ENCODE measurements at places on chromosomes 4 and X.
A peak's percentile ranks its signal among the peaks of the same experiment; 100 is the strongest.

DNA sequence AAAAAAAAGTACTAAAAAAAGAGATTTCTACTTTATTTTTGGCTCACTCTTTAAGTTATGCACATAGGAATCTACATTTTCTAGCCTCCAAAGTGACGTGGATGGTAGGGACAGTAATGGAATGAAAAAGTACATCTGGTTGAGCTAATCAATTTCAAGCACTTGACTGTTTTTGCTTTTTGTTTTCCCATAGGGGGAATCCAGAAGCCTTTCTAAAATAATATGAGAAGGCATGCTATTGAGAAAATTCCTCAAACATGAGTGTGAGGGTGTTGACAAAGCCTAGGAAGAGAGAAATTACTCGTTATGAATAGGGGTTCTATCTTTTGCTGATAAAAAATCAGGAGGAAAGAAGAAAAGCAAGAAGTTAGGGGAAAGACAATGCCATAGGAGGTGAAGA is 242.5 kb upstream of the PUDP start:
- DNase-seq = no peak

DNA sequence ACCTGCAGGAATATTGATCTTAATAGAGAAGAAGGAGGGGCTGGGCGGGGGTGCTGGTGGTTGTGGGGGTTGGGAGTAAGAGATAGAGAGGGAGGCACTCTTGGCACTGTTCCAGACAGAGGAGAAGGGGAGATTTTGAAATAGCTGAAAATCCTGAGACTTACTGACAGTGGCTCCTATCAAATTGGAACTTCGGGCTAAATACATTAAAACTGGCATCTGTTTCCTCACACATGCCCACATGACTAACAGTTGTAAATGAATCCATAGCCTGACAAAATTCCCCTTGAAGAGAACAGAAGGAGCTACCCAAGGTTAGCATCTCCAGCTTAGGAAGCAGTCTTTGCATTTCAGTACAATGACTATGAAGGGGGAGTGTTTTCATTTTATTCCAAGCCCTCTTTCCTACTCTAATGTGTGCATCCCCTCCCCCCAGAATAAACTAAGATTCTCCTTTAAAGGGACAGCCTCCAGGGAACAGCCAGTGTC is 1.4 kb downstream of the DCX start:
- DNase-seq = no peak

GRCh38 chrX:48854898-48855297 is 19.5 kb upstream of the PCSK1N start:
- DNase-seq = no peak

DNA sequence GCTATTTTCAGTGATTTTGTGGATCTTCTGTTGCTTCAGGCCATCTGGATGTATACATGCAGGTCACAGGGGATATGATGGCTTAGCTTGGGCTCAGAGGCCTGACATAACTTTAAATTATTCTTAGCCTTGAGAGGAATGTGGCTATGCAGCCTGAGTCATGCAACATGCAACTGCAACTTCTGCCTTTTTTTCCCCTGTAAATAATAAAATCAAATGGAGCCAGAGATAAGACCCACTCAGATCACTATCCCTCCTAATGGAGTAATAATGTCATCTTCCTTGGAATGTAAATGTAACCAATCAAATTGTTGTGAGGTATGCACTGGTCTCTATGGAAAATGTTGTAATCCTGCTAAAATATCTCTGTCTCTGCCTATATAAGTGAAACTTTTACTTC is 54.9 kb downstream of the MAGEB17 start:
- no peak for DNase-seq

- DNase-seq = no peak
These were observed 91.5 kb downstream of the ELOVL6 start for GRCh38 chr4:110106931-110107296.

GRCh38 chr4:55458611-55459010 is 62.9 kb downstream of the TMEM165 start:
- no peak for DNase-seq

- no peak for DNase-seq
These were observed 162.5 kb upstream of the AFF2 start for GRCh38 chrX:148337873-148338272.

DNA sequence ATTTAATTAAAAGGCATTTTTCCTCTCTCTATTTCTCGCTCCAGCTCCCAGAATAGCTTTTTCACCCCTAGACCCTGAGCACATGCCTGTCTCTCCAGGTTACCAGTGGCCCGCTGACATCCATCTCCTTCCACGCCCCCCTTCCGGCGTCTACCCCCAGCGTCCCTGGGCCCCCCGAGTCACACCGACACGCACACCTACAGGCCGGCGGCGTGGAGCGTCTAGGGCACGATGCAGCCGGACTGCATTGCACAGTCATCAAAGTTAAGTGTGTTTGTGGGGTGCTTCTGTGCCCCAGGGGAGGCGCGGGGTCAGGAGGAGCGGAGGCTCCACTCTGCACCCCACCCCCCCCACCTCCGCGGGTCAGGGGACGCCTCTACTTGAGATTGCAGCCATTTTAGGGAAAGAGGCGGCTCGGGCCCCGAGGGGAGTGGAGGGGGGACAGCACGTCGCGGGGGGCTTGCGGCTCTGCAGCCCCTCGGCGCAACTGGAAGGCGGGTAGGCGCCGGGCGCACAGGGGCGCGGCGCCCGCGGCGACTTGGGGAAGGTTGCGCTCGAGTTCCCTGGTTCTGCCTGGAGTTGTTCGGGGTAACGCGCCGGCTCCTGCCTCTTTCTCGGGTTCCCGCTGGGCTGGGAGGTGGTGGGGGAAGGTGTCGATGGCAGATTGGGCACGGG is 112.7 kb downstream of the DHX15 start:
- DNase-seq = no peak

DNA sequence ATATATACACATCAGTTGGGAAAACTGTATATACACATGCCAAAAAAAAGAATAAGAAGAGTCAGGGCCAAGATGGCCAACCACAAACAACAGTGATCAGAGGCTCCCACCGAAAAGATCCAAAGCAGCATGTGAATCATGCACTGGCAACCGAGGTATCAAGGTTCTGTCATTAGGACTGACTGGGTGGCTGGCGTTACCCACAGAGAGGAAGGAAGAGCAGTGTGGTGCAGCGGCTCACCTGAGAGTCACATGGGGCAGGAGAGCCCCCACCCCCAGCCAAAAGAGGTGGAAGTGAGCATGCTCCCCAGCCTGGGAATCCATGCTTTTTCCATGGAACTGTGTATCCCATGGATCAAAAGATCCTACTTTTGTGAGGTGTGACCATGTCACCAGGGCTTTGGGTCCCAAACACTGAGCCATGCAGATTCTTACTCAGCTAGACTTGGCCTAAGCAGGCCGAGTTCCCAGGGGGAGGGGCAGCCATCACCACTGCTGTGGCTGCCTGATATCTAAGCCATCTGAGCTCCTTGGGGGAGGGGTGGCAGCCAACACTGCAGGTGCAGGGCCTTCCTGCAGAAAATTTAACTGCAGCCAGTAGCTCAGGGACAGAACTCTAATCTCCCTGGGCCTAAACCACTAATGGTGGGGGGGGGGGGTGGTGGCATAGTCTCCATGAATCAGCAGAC is 52.8 kb downstream of the P2RY10 start:
- no peak for DNase-seq

- no peak for DNase-seq
These were observed 150.8 kb downstream of the STIM2 start for GRCh38 chr4:27011401-27011800.

GRCh38 chr4:83062739-83063138 is 27.8 kb downstream of the COPS4 start:
- DNase-seq = no peak

DNA sequence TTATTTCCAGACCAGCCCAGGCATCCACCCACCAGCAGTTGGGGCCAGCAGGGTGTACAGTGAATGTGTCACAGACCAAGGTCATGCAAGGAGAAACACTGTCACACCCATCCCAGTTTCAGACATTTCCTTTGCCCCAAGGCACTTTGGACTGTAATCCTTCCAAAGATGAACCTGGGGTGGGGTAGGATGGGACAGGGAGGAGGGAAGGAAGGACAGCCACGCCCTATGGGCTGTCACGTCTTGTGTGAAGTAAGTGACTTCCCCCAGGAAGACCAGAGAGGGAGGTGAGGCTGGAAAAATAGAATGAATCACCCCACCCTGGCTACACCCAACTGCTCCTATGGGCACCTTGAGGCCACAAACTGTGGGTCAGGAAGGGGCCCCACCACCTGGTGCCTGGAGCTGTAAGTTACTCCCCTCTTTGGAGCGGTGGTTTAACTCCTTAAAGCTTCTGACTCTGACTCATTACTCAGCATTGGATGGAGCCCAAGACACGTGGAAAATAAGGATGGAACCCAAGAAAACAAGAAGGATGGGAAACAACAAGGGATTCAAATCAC is 349.9 kb upstream of the KLF3 start:
- no peak for DNase-seq

- no peak for DNase-seq
These were observed 28.0 kb upstream of the ATP6AP2 start for GRCh38 chrX:40552768-40553167.

GRCh38 chr4:67762086-67762485 is 7.9 kb upstream of the GNRHR start:
- no peak for DNase-seq

DNA sequence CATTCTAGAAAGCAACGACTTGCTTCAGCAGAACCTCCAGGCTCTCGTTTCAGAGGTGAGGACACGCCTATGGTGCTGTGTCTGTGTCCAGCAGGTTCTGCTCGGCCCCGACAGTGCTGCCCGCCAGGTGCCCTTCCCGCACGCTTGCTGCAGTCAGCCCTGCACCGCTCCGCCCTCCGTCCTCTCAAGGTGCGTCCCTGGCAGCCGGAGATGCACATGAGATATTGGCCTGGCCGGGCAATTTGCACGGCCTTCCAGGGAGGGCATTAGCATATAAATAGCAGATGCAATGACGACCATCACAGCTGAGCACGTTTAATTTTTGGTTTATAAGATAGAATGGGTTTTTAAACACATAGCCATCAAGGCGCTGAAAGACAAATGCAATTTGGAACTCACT is 14.4 kb downstream of the UVSSA start:
- DNase-seq = no peak

- DNase-seq = no peak
These were observed 91.6 kb upstream of the EFHC2 start for GRCh38 chrX:44435047-44435446.

DNA sequence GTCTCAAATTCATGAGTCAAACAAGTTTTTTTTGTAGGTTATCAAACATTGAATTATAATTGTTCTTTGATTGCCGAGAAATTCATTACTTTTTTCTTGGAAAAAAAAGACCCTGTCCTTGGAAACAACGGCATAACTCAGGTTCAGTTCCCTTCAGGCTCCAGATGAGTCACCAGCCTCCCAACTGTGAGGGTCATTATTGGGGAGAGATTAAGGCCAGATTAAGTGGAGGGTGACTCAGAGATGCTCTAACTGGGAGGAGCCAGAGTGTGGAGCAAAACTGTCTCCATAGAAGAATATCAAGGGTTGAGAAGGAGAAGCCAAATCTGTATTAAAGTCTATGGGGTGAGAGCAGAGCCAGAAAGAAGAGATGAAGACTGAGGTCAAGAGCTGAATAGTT is 9.6 kb downstream of the ADGRG4 start:
- no peak for DNase-seq

- DNase-seq = peak; percentile 26
These were observed 5.4 kb upstream of the CCDC120 start for GRCh38 chrX:49053223-49054072.

DNA sequence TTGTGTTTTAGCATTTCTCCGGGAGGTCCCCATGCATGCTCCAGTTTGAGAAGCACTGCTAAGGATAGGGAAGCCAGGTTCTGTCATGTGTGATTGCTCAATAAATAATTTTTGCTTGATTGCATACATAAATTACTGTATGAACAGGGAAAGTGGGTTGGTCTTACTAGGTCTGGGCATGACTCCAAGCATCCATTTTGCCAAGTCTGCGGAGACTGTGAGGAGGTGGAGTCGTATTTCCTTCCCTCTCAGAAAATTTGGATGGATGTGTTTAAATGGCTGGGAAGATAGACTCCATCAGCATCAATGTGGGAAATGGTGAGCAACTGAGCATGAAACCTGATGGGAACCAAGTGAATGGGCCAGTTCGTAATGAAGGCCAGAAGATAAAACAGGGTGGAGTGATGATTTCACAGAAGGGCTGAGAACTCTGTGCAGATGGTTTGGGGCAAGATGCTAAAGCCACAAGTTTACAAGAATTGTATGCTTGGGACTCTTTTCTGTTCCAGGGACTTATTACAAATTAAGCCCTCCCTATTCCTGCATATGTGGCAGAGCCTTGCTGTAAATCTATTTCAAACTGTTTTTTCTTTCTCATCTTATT is 84.1 kb downstream of the NHS start:
- no peak for DNase-seq

- DNase-seq = no peak
These were observed 2106.0 kb downstream of the PCDH7 start for GRCh38 chr4:32826169-32826568.

GRCh38 chr4:119781044-119781443 is 152.4 kb upstream of the PDE5A start:
- DNase-seq = no peak

- DNase-seq = no peak
These were observed 45.2 kb upstream of the BMP15 start for GRCh38 chrX:50865311-50865710.

DNA sequence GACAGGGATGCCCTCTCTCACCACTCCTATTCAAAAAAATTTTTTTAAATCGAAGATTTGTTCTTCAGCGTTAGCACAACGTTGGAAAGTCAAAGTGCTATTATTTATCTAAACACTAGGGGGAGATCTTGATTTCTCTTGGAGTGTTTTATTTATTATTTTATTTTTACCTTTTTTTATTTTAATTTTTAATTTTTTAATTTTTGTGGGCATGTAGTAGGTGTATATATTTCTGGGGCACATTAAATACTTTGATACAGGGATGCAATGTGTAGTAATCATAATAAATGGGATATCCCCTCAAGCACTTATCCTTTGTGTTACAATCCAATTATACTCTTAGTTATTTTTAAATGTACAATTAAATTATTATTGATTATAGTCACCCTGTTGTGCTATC is 37.4 kb upstream of the SLC10A4 start:
- DNase-seq = no peak

- DNase-seq = no peak
These were observed 25.3 kb downstream of the DCX start for GRCh38 chrX:111386615-111387233.

DNA sequence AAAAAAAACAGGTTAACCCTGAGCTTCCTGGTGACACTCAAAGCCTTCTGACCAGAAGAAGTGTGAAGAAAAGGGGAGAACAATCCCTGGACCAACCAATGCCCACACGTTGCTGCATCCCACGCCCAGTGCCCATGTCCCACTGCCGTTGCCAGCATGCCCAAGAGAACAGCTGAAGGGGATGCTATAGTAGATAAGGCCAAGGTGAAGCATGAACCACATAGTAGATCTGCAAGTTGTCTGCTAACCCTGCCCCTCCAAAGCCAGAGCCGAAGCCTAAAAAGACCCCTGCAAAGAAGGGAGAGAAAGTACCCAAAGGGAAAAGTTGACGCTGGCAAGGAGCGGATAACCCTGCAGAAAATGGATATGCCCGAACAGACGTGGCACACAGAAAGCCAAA is 11.3 kb upstream of the CD38 start:
- no peak for DNase-seq

GRCh38 chr4:38011511-38012162 is 51.4 kb downstream of the PTTG2 start:
- no peak for DNase-seq

GRCh38 chr4:185755451-185755850 is 56.5 kb downstream of the SORBS2 start:
- no peak for DNase-seq
